ENCODE measurements at places on chromosomes 3 and 15.

- DNase-seq, result no peak
Measured at GRCh38 chr3:28210968-28211713, 30.3 kb upstream of the CMC1 start.

DNA sequence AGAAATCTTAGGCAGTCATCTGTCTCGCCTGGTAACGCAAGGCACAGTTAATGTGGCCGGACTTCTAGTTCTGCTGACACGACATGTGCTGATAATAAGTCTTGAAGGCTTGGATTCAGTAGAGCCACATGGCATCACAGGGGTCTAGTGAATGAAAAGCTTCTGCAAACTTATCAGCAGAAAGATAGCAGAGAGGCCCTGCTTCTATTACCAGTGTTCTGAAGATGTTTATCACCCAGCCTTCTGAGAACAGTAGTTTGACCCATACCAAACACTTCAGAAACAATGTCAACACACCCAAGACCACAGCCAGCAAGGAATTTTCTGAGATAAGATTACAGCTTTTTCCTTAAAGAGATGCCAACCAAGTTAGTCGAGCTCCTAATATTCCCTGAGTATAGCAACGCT is 102.7 kb upstream of the UMPS start:
- peak; percentile 56 for DNase-seq

- no peak for DNase-seq
Measured at GRCh38 chr3:71514621-71515020, 68.9 kb downstream of the FOXP1 start.

DNA sequence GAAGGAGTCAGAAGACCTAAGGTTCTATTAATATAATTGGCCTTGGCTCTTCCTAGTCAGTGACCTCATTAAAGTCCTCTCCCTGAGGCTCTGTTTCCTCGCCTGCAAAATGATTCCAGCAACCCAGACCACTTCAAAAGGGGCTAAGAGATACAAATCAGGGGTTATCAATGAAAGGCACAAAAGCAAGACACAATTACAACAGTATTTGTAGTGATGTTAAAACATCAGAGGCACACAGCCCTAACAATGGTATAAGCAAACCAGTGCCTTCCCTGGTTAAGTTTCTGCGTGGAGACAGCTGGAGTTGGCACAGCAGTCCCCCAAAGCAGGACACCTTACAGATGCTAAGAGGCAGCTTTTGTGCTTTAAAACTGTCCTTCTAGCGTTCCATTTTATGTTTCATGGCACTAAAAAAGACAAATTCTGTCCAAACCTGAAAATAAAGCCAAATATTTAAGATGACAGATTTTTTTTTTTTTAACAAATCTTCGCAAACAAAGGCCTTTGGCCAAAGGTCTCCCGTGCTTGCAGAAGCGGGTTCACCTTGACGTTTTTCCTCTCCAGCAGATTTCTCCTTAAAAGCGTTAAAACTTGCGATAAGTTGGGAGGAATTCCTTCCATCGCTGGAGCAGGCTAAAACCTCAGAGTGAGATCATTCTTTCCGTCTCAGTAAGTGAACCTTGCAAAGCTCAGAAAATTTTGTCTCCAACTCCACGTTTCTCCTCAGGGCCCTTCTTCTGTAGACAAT is 999 bp downstream of the ZNF280D start:
- DNase-seq, result peak; percentile 57

DNA sequence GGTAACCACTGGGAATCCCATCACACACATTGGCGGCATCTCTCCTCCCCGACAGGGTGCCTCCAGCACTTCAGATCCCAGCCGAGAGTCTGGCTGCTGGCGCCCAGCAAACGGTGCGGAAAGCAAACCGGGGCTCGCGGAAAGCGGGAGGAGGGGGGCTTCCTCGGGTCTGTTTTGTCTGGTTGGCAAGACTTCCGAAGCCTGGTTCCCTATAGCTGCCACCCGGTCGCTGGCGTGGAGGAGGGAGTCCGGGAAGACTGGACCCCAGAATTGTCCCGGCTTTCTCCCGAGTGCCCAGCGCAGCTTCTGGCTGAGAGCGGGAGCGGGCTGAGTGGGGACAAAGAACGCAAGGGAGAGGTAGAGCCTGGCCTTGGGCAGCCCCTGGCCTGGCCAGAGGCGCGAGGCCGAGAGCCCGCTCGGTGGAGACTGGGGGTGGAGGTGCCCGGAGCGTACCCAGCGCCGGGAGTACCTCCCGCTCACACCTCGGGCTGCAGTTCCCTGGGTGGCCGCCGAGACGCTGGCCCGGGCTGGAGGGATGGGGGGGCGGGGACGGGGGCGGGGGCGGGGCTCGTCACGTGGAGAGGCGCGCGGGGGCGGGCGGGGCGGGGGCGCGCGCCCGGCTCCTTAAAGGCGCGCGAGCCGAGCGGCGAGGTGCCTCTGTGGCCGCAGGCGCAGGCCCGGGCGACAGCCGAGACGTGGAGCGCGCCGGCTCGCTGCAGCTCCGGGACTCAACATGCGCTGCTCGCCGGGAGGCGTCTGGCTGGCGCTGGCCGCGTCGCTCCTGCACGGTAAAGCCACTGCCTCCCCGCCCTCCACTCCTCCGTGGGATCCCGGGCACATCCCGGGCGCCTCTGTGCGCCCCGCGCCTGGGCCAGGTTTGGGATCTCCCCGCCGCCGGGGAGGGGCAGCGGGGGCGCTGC is at the start of gene CHRNA7:
Gene CHRNA7, plus strand, starts transcription at position 654 of the 920 bp plus-strand sequence. Its CDS starts 80 bp downstream, at position 734.
- DNase-seq, result peak; percentile 51

DNA sequence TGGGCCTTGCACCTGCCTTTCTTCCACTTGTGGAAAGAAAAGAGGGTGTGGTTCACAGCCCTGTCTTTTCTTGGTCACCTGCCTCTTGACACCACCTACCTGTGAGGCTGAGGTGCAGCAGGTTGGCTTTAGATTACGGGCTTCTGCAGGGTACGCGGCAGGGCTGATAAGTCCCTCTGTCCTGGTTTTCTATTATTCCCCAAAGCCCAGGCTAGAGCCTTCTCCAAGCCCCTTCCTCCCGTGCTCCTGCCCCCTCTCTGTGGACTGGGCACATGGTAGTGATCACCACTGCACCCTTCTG is 44.8 kb upstream of the HACD2 start:
- DNase-seq, result no peak

GRCh38 chr15:89836267-89837133 is 21.8 kb upstream of the ANPEP start:
- no peak for DNase-seq

GRCh38 chr3:197029511-197030167 is at the start of gene MELTF:
MELTF (minus strand) TSS chr3:197029817; CDS start chr3:197029702, 115 bp downstream.
- peak; percentile 83 for DNase-seq

- DNase-seq, result peak; percentile 52
Measured at GRCh38 chr3:12286927-12287726, 1.7 kb upstream of the PPARG start.

DNA sequence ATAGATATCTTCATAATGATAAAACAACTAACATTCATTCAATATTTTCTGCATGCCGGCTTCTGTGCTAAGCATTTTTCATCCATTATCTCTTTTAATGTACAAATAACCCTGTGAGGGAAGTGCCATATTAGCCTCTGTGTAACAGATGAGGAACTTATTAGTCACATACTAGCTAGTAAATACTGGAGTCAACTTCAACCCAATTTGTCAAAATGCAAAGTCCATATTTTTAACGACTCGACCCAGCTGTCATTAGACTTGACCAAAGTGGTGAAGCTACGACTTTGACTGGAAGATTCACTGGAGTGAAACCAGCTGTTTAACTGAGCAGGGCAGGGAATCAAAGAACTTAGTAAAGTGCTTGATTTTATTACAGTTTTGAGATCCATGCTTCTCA is 41.6 kb downstream of the PARP15 start:
- DNase-seq, result no peak

DNA sequence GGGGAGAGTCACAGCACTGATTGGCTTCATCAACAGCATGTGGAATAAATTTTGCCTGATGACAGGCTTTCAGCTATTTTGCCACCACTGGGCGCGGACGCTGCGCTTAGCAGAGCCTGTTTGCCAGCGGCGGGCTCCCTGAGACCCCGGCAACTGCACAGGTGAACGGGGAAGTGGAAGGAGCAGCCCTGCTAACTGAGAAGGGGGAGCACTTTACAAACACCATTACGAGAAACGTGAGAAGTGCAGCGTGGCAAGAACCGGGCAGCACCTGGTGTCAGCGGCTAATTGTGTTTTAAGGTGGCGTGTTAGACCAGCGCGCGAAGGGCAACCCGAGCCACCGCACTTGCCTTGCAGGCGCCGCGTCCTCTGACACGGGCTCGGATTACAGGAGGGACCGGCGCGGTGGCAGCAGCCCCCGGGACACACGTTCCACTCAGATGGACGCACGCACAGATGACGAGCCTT is 307.8 kb upstream of the ARRDC4 start:
- peak; percentile 8 for DNase-seq

- no peak for DNase-seq
Measured at GRCh38 chr15:80958818-80959495, 30.7 kb downstream of the MESD start.

- DNase-seq, result no peak
Measured at GRCh38 chr15:62020576-62021160, 39.6 kb downstream of the VPS13C start.

DNA sequence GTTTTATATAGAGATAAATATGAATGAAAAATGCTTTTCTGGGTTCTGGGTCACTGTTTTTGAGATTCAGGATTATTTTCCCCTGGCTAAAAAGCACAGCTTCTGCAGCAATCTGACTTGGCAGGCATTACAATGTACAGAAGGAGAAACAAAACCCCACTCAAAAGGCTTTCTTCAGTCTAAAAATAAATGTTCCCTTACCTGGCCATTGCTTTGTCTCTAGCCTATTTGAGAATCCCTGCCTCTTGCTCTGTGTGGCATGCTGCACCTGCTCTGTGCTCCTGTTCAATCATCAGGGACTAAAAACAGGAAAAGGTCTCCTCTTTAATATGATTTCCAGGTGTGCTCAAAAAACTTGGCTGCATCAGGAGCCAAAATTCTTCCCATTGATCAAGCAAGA is 187.4 kb upstream of the STAC start:
- DNase-seq, result no peak

DNA sequence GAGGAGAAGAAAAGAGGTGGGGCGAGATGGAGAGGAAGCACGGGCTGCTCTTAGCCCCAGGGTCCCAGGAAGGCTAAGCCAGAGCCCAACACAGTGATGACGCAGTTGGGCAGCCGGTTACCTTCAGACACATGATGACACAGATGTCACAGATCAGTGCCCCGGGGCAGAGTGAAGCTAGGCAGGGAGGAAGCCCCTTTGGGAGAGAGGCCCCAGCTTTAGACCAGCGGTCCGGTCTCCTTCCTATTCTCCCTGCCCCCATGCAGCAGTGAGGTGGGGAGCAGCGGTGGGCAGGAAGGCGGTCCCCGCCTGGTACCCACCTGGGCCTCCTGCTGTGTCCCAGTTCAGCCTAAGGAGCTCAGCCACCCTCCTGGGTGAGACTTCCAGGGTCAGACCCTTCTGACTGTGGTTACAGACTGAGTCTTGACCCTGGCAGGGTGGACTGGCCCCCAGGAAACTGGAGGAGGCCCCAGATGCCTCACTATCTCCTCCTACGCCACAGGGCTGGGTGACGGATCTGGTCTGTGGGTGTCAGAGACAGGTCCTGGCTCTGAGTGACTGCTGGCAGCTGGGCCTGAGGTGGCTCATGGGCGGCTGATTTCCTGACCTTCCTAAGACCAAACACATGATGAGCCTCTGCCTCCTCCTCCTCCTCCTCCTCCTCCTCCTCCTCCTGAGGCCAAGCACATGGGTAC is 38.8 kb upstream of the LINGO1 start:
- no peak for DNase-seq

- DNase-seq, result no peak
Measured at GRCh38 chr3:170721563-170721962, 135.7 kb upstream of the SLC7A14 start.

DNA sequence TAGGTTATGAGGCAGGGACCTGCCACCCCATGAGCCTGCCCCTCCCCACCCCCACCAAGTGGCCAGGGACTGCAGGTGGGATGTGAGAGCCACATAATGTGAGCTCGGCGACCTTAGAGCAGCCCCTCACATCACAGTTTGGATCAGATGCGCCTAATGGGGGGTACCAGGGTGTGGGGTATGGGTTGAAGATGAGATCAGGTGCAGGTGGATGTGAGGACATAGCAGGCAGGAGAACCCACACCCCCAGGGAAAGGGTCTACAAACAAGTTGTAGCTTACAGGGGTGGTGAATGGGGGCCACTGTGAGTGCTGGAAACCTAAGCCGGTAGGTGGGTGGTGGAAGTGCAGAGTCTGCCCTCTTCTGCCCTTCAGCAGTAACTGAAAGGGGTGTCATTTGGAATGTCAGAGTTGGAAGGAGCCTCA is 94.0 kb downstream of the CORO2B start:
- no peak for DNase-seq

DNA sequence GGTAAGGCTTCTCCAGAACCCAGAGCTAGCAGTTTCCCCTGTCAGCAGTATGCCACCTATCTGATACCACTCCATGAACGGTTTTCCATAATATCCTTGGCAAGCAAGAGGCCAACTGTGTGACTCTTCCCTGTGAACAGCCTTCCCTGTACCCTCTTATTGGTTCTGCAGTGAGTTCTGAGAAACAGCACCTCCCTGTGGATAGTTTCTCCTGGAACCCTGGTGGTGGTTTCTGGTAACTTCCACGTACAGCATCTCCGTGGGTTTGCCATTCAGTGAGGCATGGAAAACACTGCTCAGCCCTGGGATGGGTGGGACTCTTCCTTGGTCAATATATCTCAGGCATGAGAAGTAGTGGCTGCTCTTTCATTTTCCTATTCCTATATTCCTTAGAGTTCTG is 19.4 kb upstream of the SERPINI2 start:
- no peak for DNase-seq

DNA sequence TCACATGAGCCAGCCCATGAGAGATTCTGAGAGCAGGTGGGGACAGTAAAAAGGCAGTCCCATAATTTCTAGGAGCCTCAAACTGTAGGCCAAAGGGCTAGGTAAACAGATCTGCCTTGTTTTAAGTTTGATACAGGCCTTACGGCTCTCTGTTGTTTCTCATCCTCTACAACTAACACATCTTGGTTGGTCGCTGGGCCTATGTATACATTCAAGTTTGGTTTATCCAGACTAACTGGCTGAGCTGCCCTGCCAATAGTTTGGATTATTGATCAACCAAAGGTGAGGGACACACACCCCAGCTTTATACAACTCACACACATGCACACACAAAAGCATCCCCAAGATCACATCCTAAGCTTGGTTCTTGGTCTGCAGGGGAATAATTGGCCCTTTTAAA is 3.0 kb downstream of the SIAH2 start:
- DNase-seq, result no peak

- no peak for DNase-seq
Measured at GRCh38 chr3:48723725-48724124, 6.7 kb upstream of the IP6K2 start.

Data from large intestine (tissue), 12 donors.